Stimulated activated naive CD8-positive, alpha-beta T cell treated with anti-CD3 and anti-CD28 coated beads, Interleukin-15, Interleukin-2, amounts not matched to agents 100 U/mL and 50 U/mL, for 24 hours (primary cell): ENCODE measurements at places on chromosomes 6 and 20.

DNA sequence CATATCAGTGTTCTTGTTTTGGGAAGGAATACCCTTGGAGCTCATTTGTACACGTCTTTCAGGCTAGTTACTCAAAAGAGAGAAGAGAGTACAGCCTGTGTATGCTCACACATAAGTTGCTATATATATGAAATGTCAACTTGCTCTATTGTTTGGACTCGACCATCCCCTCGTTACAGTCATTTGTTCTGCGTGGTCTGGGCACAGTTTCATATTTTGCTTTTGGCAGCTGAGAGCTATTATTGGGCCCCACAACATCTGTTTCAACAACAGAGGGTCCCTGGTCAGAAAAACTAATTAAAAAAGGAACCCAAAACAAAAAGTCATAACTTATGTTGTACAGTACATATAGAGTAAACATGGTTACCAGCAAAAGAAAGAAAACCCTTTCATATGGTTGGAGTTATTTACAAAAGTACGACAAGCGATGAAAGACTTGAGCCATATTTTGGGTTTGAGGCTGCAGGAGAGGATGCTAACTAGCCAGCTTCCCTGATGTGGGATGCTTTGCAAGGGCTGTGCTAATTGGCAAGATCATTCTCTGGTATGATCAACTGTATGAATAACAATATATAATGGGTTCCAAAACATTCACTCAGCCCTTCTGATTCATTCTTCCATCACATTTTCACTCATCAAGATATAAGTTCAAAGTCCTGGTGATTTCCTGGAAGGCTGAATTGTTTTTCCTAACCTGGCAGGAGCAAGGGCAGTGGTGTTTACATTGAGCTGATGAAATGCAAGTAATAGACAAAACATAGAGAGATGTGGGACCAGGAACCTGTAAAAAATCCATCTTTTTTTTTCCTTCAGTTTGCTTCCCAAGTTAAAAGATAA, 137.9 kb downstream of the RPS12 start:
- no peak for DNase-seq

GRCh38 chr6:169250660-169251059, 3.0 kb downstream of the THBS2 start:
- no peak for DNase-seq

GRCh38 chr6:135354407-135354806, 143.1 kb downstream of the AHI1 start:
- no peak for DNase-seq

DNA sequence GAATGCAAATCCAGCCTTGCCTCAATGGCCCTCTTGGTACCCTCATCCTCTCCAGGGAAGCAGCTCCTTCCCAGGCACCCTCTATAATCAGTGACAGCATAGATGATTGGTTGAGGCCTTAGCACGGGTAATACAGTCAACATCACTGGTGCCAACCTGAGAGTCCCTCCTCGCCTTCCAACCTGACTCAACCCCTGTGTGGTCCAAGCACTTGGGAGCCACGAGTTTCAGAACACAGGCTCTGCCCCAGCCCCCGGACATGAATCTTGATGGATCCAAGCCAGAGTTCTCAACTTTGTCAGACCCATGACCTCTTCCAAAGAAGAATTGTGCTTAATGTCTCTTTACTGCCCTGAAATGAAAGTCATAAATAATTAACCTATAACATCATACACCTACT, 213.9 kb downstream of the PREX1 start:
- no peak for DNase-seq

DNA sequence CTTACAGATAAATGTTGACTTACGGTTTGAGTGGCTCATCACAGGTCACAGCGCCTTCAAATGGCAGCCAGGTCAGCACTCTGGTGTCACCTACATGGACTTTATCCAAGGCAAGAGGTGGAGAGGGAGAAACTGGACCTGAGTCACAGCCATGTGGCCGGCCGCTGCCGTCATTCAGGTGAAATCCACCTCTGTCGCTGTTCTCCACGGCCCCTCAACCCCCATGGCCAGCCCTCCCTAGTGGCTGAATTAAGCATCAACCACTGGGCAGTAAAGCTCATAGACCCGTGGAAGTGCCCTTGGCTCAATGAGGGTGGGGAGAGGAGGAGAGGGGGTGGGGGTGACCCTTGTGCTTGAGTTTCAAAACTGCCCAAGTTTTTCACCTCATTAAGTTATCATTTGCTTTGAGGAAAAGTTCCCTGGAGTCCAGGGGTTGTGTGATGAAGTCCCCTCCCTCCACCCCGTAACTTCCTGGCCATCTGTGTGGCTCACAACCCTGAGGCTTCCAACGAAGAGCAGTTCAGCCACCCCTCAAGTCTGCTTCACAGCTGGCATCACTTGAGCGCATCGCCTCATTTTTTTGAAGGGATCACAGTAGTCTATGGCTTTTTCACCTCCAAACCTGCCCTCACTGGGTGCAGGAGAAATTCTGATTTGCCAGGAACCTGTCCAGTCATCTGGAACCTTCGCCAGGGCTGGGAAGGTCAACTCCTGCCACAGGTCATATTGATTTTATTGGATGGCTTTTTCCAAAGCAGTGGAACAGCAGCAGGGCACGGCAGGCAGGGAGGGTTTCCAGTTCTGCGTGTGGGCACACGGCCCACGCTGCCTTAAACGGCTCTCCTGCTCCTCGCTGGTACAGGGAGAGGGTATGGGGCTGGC, 43.5 kb upstream of the APCDD1L start:
- no peak for DNase-seq

- no peak for DNase-seq
These were observed 2.6 kb downstream of the PKIB start for GRCh38 chr6:122612838-122613237.

- no peak for DNase-seq
These were observed 28.9 kb upstream of the C6orf58 start for GRCh38 chr6:127547904-127548649.

DNA sequence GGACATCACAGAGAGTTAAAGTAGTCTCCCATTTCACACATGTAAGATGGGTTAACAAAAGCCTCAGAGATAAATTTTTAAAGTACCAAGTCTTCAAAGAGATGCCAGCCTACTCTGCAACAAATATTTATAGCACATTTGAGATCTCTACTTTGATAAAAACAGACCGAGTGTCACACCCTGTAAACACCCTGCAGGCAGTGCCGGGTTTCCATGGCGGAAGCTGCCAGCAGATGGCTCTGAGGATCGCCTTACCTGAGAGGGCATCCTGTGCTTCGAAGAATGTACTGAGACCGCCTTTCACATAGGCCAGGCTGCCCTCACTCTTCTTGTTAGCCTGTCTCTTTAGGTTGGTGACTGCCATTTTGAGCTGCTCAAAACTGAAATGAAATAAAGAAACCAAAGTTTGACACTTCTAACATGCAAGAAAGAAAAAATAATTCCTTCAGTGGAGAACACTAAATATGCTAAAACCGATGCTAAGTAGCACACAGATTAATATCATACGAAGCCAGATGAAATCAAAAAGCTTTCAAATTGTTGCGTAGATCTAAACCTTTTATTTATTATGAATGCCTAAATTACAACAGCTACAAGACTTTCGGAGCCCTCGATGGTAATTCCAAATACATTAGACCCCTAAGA, 39.3 kb downstream of the HUS1B start:
- DNase-seq: no peak

GRCh38 chr6:8082954-8083858, 19.0 kb upstream of the BLOC1S5 start:
- no peak for DNase-seq
